ENCODE measurements at places on chromosomes 1 and 21.
A peak's percentile ranks its signal among the peaks of the same experiment; 100 is the strongest.

DNA sequence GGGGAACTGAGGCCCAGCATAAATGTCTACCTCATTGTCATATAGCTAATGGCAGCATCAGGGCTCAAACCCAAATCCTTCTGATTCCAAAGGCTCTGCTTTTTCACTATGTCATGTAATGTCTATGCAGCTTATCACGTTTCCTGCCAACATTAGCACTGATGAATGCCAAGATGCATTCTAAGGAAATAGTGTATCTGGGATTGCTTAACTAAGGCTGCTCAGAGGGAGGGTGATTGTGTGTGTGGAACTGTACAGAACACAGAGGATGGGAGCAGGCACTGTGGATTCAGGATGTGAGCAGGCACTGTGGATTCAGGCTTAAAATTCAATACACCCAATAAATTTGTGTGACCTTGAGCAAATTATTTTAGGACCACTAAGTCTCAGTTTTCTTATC is 456.4 kb upstream of the DEPDC1 start:
- no peak overlapping the region for H3K27ac ChIP-seq
- no peak for DNase-seq
- no peaks in the 10 kb centered on the region for H3K36me3 ChIP-seq
- H3K4me3 ChIP-seq = no peak overlapping the region

GRCh38 chr1:82059959-82060358 is 259.2 kb downstream of the ADGRL2 start:
- no peaks in the 10 kb centered on the region for H3K27me3 ChIP-seq
- no peak overlapping the region for H3K27ac ChIP-seq
- no peaks in the 10 kb centered on the region for H3K4me1 ChIP-seq
- no peak for DNase-seq
- no peak overlapping the region for H3K4me3 ChIP-seq
- no peaks in the 10 kb centered on the region for H3K36me3 ChIP-seq

GRCh38 chr1:110522560-110522959 is 3.6 kb upstream of the KCNA10 start:
- H3K4me1 ChIP-seq = peaks cover 5% of the 10 kb centered on the region
- no peak overlapping the region for H3K27ac ChIP-seq
- H3K27me3 ChIP-seq = peaks cover 3% of the 10 kb centered on the region
- no peak overlapping the region for H3K4me3 ChIP-seq

DNA sequence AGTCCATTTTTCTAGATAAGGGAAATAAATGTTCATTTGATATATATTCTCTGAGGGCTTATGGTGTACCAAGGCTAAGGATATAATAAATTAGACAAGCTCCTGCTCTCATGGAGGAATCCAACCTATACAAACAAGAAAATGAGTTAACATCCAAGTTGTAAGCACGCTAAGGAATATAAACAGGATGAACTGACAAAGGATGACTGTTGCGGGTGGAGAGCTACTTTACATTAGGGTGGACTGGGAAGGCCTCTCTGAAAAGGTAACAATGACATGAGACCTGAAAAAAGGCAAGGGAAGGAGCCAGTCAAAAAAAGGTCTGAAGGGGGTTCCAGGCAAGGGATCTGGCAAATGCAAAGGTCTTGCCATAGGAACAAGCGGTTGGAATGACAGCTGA is 3.1 kb downstream of the BCAR3 start:
- no peaks in the 10 kb centered on the region for H3K36me3 ChIP-seq
- peaks cover 7% of the 10 kb centered on the region for H3K27me3 ChIP-seq
- H3K27ac ChIP-seq = no peak overlapping the region
- no peak for DNase-seq
- no peak overlapping the region for H3K4me3 ChIP-seq

GRCh38 chr1:5509664-5510452 is 482.4 kb downstream of the NPHP4 start:
- peaks cover 3% of the 10 kb centered on the region for H3K27me3 ChIP-seq
- H3K4me3 ChIP-seq = no peak overlapping the region
- DNase-seq = peak; percentile 36
- H3K36me3 ChIP-seq = no peaks in the 10 kb centered on the region
- no peak overlapping the region for H3K27ac ChIP-seq

DNA sequence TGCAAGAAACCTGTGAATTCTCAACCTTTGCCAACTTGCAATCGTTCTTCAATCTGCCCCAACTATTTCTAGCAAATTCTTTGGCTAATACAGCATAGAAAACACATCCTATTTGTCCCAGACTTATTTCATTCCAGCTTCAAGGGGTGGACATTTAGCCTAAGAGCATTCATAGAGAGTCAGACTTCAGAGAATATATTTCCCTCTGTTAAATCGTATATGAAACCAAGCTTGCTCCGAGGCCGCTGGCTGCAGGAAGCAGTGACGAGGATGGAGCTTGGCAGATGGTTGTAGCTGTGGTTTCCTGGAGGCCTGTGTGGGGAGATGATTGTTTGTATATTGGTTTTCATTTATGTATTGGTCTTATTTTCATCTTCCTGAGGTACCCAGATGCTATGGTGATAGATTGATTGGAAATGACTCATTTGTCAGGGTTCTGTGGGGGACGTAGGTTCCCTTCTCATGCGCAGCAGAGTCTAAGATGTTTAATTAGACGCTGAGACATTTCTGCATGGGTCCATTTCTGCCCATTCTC is 26.1 kb downstream of the MAN1C1 start:
- no peaks in the 10 kb centered on the region for H3K27me3 ChIP-seq
- peak overlapping the region; percentile 79 for H3K27ac ChIP-seq

- H3K4me3 ChIP-seq = no peak overlapping the region
- H3K27me3 ChIP-seq = no peaks in the 10 kb centered on the region
- peaks cover 14% of the 10 kb centered on the region for H3K4me1 ChIP-seq
- no peak overlapping the region for H3K27ac ChIP-seq
- DNase-seq = no peak
These were observed 141.8 kb downstream of the TOMM20 start for GRCh38 chr1:234986750-234987414.

DNA sequence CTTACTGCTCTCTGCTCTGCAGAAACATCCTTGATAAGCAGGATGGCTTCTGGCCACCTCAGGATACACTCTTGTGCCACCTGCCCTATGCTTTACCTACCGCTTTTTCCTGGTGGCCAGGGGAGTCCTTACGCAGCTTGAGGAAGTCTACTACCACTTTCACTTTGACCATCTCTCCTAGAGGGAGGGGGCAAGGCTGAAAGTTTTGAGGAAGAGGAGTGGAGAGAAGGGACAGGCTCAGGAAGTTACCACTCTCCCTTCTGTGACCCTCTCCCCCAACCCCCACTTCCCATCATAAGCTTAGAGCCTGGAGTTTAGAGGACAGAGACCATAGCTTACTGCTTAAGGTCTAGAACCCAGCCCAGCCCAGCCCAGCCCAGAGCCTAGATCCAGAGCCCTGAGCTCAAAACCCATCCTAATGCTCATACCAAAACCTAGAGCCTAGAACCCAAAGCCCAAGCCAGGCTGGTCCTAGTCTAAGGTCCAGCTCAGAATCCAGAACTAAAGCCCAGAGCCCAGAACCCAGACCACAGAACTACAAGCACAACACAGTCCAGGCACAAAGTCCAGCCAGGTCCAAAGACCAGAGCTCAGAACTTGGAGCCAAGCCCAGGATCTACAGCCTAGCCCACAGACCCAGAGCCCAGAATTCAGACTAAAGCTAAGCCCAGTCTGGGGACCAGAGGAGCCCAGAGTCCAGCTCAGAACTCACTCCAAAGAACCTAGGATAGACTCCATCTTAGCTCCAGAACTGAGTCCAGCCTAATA is 18.0 kb upstream of the MFSD2A start:
- H3K4me3 ChIP-seq = no peak overlapping the region
- no peak overlapping the region for H3K27ac ChIP-seq
- DNase-seq = no peak
- H3K27me3 ChIP-seq = no peaks in the 10 kb centered on the region

DNA sequence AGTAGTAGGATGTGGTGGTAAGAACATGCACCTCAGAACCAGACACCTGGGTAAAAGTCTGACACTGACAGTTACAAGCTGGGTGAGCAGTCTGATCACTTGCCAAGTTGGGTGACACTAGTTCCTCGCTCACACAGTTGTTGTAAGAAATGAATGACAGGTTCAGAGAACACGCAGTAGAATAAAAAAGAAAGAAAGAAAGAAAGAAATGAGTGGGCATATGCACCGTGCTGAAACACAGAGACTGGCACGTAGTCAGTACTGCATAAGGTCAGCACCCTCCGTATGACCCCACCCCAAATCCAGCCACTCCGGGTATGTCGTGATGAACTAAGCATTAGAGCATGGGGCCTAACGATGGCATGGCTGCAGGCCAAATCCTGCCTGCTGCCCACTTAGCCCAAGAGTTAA is 90.6 kb downstream of the GLUL start:
- DNase-seq = no peak
- H3K36me3 ChIP-seq = no peaks in the 10 kb centered on the region
- no peak overlapping the region for H3K27ac ChIP-seq
- H3K4me1 ChIP-seq = no peaks in the 10 kb centered on the region
- H3K4me3 ChIP-seq = no peak overlapping the region
- H3K27me3 ChIP-seq = no peaks in the 10 kb centered on the region

- H3K27ac ChIP-seq = no peak overlapping the region
- H3K36me3 ChIP-seq = no peaks in the 10 kb centered on the region
- no peaks in the 10 kb centered on the region for H3K4me1 ChIP-seq
- DNase-seq = no peak
- no peak overlapping the region for H3K4me3 ChIP-seq
These were observed 82.5 kb upstream of the ZNF648 start for GRCh38 chr1:182143825-182144645.

- no peaks in the 10 kb centered on the region for H3K27me3 ChIP-seq
- H3K27ac ChIP-seq = no peak overlapping the region
- DNase-seq = no peak
- H3K4me3 ChIP-seq = no peak overlapping the region
- H3K4me1 ChIP-seq = no peaks in the 10 kb centered on the region
- no peaks in the 10 kb centered on the region for H3K36me3 ChIP-seq
These were observed 125.2 kb downstream of the TYW3 start for GRCh38 chr1:74858136-74858535.

GRCh38 chr1:118257946-118258345 is 72.9 kb upstream of the SPAG17 start:
- no peak for DNase-seq
- H3K4me1 ChIP-seq = no peaks in the 10 kb centered on the region
- no peak overlapping the region for H3K27ac ChIP-seq
- H3K27me3 ChIP-seq = no peaks in the 10 kb centered on the region
- no peaks in the 10 kb centered on the region for H3K36me3 ChIP-seq
- no peak overlapping the region for H3K4me3 ChIP-seq

- peaks cover 4% of the 10 kb centered on the region for H3K4me1 ChIP-seq
- DNase-seq = no peak
- H3K27ac ChIP-seq = no peak overlapping the region
- no peak overlapping the region for H3K4me3 ChIP-seq
- H3K27me3 ChIP-seq = no peaks in the 10 kb centered on the region
These were observed 78.1 kb upstream of the RUNX3 start for GRCh38 chr1:25008192-25008485.

- no peaks in the 10 kb centered on the region for H3K27me3 ChIP-seq
- no peak overlapping the region for H3K4me3 ChIP-seq
- H3K36me3 ChIP-seq = no peaks in the 10 kb centered on the region
- no peak for DNase-seq
- no peak overlapping the region for H3K27ac ChIP-seq
- H3K4me1 ChIP-seq = no peaks in the 10 kb centered on the region
These were observed 5.7 kb upstream of the ABCA4 start for GRCh38 chr1:94126651-94127050.

- no peak overlapping the region for H3K27ac ChIP-seq
- DNase-seq = no peak
- no peaks in the 10 kb centered on the region for H3K4me1 ChIP-seq
- no peaks in the 10 kb centered on the region for H3K36me3 ChIP-seq
These were observed 15.7 kb downstream of the VCAM1 start for GRCh38 chr1:100735244-100735643.

DNA sequence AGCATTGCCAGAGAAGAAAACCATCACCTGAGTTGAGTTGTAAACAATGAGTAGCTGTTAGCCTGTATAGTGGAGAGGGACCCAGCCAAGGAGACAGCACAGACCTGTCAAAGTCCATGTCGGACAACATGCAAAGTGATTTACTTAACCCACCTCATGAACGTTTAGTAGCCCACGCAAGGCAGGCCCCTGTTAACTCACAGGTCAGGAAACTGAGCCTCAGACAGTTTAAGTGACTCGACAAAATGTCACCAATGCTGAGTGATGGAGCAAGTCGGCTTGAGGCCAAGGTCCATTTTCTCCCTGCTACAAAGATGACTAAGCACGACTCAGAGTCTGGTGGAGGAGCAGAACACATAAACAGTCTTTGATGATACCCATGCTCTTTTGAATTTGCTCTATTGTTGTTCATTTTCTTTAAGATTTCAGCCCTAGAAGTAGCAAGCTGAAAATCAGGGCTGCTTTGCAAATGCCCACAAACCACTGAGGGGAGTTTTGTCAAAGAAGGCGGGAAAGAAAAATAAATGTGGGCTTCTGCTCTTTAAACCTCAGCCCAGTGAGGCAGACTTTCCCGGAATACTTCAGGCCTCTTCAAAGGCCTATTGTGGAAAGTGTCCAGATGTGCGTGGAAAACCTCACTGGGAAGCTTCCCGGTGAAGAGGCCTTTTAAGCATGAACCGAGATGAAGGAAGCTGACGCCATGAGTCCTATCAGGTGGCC is 83.8 kb upstream of the HOOK1 start:
- DNase-seq = no peak
- H3K27ac ChIP-seq = no peak overlapping the region
- no peaks in the 10 kb centered on the region for H3K27me3 ChIP-seq
- H3K4me1 ChIP-seq = no peaks in the 10 kb centered on the region

DNA sequence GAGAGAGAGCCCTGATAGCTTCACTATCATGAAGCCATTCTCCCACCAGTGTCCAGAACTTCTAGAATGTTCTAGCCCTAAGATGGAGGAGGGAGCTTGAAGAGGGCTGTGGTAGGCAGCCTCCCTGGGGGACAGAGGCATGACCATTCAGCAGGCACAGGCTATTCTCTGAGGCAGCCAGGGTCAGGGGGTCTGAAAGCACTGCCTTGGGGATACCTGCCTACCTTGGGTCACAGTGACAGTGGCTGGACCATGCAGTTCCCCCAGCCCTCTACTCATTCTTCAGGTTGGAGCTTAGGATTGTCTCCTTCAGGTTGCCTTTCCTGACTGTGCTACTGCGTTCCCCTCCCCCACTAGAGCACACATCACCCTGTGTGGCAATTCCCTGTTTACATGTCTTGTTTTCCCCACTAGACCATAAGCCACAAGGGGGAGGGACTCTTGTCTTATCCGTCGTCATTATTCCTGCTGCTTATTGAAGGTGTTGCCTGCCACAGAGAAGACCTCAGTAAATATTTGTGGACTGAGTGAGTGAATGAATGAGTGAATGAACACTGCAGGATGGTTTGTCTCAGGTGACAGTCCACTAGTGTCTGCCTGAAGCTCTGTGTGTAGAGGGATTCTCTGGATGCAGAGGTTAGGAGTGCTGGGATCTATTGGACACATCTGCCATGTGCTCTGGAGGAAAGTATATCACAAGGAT is 5.2 kb downstream of the ZDHHC18 start:
- no peak overlapping the region for H3K4me3 ChIP-seq
- DNase-seq = no peak
- peak overlapping the region; percentile 99 for H3K27ac ChIP-seq
- H3K4me1 ChIP-seq = peaks cover 69% of the 10 kb centered on the region
- H3K36me3 ChIP-seq = peaks cover 18% of the 10 kb centered on the region

GRCh38 chr1:116943438-116943837 is 33.7 kb downstream of the PTGFRN start:
- H3K4me3 ChIP-seq = no peak overlapping the region
- DNase-seq = no peak
- no peaks in the 10 kb centered on the region for H3K36me3 ChIP-seq
- no peak overlapping the region for H3K27ac ChIP-seq
- no peaks in the 10 kb centered on the region for H3K27me3 ChIP-seq

Data from effector memory CD4-positive, alpha-beta T cell (primary cell).